Mammary epithelial cell (primary cell): ENCODE measurements at places on chromosomes 11 and 22. TPM values are rescaled to one million over a fixed set of nuclear protein-coding genes. Genes with fewer than 3 reads are reported as not detected.

- DNase-seq, result no peak
These were observed 1327.9 kb downstream of the TBC1D22A start for GRCh38 chr22:48090332-48090672.

DNA sequence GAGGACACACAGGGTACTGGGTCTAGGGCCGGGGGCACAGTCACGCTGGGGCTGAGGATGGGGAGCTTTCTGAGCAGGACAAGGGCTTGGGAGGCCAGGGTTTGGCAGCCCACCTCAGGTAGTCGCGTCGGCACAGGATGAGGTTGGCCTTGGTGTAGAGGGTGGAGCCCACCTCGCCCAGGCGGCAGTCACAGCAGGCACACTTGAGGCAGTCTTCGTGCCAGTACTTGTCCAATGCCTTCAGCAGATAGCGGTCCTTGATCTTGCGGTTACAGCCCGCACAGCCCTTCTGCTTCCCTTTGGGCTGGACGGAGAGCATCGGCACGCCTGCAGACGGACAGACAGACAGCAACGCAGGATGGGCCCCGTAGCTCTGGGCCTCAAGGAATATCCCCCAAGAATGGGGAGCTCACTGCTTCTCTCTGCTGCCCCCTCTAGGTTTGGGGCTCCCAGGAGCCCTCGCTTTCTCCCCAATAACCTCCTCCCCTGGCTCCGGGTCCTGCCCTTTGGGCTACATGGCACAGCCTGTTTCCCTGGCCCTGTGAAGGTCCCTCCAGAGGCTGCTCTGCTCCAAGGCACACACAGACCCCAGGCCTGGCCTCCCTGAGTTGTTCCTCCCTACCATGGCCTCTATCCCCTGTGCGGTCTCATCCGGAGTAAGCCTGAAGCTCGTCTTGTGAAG, 33.4 kb downstream of the LMO1 start:
- no peak for DNase-seq

Gene SPI1
- polyA plus RNA-seq, result not detected

Gene RASL10A
- polyA plus RNA-seq, result not detected

Gene MMP27
- not detected for polyA plus RNA-seq

Gene POU2AF3
- not detected for polyA plus RNA-seq

GRCh38 chr11:94635072-94635471, 67.9 kb downstream of the PIWIL4 start:
- no peak for DNase-seq

DNA sequence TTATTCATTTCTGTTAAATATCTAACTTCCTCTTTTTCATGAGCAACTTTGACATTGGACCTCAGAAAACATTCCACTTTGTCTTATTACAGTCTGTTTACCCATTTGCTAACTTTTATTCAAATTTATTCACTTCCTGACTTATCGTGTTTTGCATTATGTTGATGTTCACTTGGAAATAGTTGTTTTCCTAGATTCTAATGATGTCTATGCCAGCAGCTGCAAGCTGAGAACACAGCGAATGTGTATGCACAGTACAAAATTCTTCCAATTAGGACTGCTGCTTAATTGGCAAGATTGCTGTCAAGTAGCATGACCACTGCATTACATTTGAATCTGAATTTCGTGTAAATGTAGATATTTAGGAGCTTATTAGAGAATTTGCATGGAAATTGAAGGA, 61.5 kb upstream of the GRIA4 start:
- no peak for DNase-seq
